Stimulated activated CD4-positive, alpha-beta T cell treated with anti-CD3 and anti-CD28 coated beads, Interleukin-2, amount 100 ng/mL, for 24 hours (primary cell): ENCODE measurements at places on chromosomes 4 and X.
A peak's percentile ranks its signal among the peaks of the same experiment; 100 is the strongest.

- no peak for DNase-seq
These were observed 81.6 kb downstream of the RBPJ start for GRCh38 chr4:26402458-26402857.

DNA sequence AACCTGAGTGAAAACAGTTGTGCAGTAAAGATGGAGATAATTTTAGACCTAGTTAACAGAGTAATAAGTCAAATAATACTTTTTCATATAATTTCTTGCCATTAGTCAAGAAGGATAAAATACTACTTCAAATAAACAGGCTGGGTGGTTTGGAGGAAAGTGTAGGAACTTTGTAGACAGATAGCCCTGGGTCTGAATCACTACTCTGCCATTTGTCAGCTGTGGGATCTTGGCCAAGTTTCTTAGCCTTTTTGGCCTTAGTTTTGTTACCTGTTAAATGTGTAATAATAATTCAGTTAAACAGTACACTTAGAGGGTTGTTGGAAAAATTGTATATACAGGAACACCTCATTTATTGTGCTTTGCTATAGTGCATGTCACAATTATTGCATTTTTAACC, 163.7 kb downstream of the NPNT start:
- DNase-seq, result no peak

- DNase-seq, result no peak
These were observed 91.4 kb downstream of the GPR174 start for GRCh38 chrX:79235899-79236298.

DNA sequence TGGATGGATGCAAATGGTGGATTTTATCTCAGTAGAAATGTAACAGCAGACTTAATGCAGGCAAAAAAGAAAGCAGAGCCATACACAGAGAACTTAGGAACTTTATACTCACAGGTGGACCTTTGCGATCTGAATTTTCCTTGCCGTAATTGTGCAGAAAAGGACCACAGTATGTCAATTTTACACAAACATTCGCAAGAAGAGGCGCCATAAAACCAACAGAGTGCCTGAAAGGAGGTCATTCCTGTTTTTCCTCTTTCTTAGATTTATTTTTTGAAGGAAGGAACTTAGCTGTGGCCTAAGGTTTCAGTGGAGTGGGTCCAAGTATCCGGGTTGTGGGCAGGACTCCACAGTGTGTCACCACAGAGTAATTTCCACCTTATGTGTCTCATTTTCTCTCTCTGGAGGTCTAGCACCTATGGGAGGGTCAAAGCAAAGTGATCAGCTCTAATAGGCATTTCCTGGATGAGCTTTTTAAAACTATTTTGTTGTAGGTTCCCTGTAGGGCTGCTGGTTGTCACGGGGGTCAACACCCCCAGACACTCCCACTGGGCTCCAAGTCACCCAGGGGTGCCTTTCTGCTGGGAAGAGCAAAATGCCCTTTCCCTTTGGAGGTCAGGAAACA, 24.7 kb upstream of the PBDC1 start:
- DNase-seq, result peak; percentile 17

GRCh38 chr4:163217505-163217904, 50.8 kb upstream of the NAF1 start:
- no peak for DNase-seq

DNA sequence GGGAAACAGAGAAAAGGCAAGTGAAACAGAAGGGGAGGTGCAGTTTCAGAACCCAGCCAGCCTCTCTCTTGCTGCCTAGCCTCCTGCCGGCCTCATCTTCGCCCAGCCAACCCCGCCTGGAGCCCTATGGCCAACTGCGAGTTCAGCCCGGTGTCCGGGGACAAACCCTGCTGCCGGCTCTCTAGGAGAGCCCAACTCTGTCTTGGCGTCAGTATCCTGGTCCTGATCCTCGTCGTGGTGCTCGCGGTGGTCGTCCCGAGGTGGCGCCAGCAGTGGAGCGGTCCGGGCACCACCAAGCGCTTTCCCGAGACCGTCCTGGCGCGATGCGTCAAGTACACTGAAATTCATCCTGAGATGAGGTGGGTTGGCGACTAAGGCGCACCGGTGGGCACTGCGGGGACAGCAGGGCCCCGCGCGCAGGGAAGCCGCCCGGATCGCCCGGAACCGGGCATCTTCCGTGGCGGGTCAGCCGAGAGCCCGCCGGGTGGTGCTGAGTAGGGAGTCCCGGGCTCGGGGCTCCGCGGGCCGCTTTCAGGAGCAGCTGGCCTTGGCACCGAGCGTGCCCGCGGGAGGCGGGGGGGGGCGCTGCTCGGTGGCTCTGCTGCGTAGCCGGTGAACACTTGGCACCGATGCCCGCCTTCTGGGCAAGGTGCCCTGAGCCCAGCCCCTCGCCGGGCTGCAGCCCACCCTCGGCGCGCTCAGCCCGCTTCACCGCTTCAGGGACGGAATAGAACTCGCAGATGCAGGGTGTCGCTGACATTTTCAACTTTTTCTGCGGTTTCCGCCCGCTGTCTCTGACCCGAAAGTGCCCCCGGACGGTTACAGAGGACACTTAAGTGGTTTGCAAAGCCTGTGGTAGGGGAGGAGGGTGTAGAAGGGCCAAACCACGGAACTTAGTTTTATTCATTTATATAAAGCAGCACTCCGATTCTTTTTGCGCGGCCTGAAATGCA, at the start of gene CD38:
Gene CD38, plus strand, starts transcription at position 40 of the 953 bp plus-strand sequence. Its CDS starts 87 bp downstream, at position 127.
- peak; percentile 62 for DNase-seq

DNA sequence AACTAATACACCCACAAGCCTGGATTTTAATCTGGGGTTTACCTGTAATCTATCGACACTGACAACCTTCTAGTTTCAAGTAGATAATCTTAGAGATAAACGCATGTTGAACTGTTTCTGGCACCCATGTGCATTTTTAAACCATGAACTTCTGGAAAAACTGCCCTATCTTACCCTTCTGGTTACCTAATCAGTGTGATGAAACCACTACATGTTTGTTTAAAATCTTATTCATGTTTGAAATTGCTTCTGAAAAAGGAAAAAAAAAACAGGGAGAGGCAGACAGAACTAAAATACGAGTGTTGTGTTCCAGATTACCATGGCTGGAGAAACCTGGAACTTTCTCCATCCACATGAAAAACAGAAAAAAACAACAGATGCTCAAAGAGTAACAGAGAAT, 139.3 kb downstream of the MID1IP1 start:
- no peak for DNase-seq

- DNase-seq, result no peak
These were observed 126.9 kb upstream of the PDLIM3 start for GRCh38 chr4:185662030-185662778.

- no peak for DNase-seq
These were observed 833.2 kb downstream of the CCSER1 start for GRCh38 chr4:90960433-90960832.

- DNase-seq, result no peak
These were observed 679.7 kb downstream of the TECRL start for GRCh38 chr4:63729519-63729918.

DNA sequence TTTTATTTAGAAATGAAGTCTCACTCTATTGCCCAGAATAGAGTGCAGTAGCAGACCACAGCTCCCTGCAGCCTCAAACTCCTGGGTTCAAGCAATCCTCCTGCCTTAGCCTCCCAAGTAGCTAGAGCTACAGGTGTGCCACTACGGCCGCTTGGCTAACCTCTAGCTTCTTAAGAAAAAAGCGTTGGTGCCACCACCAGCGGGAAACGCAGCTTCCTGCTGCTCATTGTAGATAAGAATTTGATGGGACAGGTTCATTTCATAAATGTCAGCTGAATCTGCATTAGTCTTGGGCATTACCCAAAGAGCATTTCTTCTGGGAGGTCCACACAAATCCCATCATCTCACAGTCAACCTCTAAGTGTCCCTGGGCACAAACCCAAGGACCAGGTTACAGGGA, 33.2 kb upstream of the NAP1L5 start:
- DNase-seq, result no peak

DNA sequence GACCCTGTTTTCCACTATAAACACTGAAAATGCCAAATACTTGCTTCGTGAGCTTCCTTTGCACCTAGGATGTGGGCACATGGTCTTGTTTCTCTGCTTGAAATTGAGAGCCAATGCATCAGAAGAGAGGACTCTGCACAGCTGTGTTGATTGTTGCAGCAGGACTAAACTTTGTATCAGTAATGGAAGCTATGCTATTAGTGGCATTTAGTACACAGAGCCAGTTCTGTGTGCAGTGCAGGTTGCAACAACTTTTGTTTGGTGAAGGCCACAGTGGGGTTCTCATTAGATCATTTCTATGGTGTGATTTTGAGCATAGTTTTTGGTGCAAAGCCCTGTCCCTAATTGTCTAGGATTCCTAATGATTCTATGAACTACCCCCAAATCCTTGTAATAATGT, 54.4 kb upstream of the ANKRD17 start:
- DNase-seq, result no peak
